ENCODE measurements at places on chromosomes 5 and 9.

DNA sequence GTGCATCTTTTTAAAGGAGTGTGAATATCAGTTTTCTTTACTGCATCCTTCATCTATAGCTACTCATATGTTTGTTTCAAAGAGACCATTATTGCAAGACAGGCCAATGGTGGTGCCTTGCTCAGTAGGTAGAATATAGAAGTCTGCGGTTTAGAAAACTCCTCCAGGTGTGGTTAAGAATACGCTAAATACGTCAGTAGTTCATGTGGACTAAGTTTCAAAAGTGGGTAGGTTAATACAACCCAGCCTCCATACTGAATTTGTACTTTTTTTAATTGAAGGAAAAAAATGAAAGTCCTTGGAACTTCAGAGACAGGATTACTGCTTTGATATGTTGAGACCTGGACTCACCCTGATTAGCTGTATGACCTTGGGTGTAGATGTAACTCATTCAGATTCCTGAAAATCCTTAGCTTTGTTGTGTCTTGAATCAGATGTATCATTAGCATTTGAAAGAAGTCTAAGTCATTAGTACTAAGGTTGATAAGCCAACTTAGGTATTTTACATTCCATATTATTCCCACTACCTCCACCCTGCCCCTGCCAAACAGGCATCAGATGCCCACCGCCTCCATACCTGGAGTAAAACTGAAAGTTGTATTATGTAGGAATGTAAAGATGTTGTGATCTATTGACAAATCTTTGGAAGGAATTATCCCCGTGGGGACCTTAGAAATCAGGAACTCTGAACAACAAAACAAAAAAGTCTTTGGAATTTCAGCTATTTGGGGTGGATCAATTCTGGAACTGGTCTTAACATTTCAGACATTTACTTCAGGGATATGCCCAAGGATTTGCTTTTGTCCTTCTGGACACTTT is 6.1 kb downstream of the BASP1 start:
- DNase-seq = no peak

DNA sequence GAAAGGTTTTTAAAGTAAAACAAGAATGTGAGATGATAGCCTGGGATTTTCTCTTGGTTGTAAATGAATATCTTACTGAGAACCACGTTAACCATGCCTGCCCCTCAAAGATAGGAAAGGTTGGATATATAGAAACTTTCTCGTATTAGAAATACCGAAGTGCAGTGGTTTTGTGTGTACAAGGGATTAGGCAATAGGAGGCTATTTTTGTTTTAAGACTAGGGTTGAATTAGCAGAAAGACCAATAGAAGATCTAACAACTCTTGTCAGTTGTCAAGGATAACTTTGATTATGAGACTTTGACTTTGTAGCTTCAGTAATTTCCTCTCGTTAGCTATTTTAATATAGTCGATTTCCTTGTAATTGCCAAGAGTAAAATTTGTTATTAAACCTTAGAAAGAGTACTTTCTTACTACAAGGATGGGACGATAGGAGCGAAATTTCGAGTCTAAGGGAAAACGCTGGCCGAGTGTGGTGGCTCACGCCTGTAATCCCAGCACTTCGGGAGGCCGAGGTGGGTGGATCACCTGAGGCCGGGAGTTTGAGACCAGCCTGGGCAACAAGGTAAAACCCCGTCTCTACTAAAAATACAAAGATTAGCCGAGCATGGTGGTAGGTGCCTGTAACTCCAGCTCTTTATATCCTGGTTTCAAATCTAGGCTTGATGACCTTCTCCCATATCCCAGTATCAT is 838 bp downstream of the POLK start:
- no peak for DNase-seq

DNA sequence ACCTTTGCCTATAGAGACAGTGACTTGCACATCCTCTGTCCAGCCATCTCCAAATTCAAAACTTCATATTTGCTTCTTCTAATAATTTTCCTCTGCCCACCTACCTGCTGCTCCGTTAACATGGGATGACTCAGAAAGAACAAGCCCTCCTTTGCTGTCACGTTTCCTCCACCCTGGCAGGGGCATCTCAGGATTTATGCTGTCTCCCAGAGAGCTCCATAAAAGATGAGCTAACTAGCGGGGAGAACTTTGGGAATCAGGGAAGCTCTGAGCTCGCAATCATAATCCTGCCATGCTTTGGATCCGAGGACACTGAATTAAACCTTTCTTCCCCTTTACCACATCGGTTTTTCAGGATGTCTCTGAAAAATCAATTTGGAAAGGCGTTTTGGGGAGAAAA is 78.4 kb upstream of the FSTL4 start:
- DNase-seq = no peak

DNA sequence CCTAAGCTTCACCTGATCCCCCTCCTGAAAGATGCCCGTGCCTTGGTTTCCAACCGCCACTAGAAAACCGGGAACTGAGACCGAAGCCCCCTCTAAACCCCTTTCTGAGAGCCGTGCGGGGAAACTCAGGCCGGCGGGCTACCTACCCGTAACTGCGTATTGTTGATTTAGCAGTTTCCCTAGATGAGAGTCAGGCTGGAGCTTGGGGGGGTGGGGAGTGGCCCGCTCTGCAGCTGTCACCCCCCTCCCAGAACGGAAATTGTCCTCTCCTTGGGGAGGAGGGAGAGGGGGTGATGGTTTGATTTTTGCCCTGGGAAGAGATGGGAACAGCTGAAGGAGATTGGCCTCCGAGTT is 2.5 kb downstream of the CXXC5 start:
- DNase-seq = no peak

GRCh38 chr5:78747055-78747454 is 98.5 kb upstream of the LHFPL2 start:
- no peak for DNase-seq

DNA sequence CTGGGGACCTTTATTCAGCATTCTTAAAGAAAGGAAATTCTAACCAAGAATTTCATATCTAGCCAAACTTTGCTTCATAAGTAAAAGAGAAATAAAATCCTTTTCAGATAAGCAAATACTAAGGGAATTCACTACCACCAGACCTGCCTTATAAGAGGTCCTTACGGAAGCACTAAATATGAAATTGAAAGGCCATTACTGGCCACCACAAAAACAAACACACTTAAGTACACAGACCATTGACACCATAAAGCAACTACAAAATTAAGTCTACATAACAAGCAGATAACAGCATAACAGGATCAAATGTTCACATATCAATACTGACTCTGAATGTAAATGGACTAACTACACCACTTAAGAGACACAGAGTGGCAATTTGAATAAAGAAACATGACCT is 361.4 kb upstream of the POU5F2 start:
- no peak for DNase-seq

DNA sequence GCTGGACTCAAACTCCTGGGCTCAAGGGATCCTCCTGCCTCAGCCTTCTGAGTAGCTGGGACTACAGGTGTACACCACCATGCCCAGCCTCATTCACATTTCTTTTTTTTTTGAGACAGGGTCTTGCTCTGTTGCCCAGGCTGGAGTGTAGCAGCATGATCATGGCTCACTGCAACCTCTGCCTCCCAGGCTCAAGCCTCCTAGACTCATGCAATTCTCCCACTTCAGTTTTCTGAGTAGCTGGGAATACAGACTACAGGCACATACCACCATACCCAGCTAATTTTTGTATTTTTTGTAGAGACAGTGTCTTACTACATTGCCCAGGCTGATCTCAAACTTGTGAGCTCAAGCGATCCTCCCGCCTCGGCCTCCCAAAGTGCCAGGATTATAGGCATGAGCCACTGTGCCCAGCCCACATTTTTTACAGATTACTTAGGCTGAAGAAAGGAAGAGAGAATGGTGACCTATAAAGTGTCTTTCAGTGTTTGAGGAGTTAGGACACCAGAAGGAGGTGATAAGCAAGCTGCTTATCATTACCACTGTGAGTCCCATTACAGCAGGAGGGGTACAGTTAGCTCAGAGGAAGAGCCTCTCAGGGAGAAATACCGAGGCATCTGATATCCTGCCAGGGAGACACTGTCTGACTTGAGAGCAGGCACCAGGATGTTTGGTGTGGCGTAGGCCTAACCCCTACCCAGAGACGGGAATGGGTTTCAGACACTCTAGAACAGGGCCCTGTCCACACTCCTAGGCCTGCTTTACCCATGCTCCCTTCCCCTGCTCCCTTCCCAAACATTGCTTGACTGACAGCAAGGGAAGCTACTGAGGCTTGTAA is 9.7 kb downstream of the FAXDC2 start:
- DNase-seq = no peak

Data from activated CD8-positive, alpha-beta memory T cell treated with anti-CD3 and anti-CD28 coated beads for 1 hour (primary cell).